Activated naive CD4-positive, alpha-beta T cell treated with anti-CD3 and anti-CD28 coated beads for 36 hours (primary cell): ENCODE measurements at places on chromosomes 5 and 9. TPM values are rescaled to one million over a fixed set of nuclear protein-coding genes. Genes with fewer than 3 reads are reported as not detected.

ANKRD18B gene
- 1.6 TPM for total RNA-seq

DNA sequence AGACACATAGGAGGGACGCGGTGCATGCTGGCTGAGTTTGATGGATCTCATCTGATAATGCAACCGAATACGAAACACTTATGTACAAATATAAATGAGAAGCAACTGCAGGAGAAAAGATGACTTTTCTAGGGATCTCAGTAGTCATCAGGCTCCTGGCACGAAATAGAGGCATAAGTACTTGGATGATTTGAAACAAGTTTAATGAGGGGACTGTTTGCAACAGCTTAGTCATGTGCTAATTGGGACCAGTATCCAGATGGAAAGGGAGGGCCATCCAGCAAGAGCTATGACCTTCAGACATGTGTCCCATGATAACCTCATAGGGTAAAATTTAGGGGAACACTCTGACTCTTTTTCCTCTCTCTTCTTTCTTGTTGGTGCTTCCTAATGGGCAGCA, 123.0 kb downstream of the EGFLAM start:
- DNase-seq, result no peak

DNA sequence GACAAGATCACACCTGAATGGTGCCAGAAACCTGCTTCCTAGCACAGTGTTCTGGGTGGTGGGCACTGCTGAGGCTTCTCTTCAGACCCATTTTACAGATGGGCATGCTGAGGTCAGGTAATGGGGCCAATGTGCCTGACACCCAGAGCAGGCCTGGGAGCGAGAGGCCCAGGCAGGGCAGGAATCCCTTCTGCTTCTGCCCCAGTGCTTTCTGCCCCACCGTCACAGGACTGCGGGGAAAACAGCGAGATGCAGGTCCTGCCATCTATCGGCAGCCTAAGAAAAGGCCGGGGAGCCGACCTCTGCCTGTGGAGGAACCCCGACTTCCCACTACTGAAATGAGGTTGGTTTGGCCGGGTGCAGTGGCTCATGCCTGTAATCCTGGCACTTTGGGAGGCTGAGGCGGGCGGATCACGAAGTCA, 22.8 kb upstream of the RNU6ATAC start:
- DNase-seq, result no peak

GRCh38 chr5:91027405-91028139, 355.5 kb downstream of the ARRDC3 start:
- no peak for DNase-seq

- no peak for DNase-seq
Observed at GRCh38 chr5:143749581-143750205, 62.3 kb upstream of the HMHB1 start.
